DMS79 (cell line): ENCODE measurements at places on chromosomes 6 and 20.

DNA sequence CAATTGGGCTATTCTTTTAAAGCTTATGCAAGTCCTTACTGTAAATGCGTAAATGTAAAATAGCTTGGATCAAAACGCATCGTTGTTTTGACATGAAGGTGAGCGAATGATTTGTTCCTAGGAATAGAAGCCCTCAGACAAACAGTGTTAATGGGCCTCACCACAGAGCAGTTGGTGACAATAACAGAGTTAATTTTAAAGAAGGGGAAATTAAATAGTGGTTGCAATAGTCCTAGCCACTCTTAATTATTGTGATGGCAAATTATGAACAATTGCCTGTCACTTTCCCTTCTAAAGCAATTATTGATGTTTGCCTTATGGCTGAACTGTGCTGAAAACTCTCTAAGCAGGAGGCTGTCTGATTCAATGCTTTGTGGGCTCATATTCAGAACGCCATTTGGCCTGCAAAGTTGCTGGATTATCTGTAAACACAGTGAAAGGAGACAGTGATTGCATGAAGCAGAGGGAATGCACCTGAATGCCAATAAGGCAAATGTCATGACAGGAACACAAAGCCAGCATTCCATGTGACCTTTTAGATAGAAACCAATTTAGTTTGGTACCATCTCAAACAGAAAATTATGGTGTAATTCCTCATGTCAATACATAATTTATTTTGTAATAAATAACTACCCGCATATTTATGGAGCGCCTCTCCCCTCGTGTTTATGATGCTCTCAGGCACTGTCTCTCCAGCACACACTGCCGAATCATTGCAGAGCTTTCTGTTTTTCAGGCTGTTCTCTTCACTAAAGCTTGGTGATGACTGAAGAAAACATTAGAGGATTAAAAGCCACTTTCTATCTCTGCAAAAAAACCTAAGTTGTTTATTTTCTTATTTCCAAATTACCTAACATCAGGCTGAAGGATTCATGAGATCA lies 387.5 kb downstream of the HACE1 start:
- peak; percentile 45 for DNase-seq

DNA sequence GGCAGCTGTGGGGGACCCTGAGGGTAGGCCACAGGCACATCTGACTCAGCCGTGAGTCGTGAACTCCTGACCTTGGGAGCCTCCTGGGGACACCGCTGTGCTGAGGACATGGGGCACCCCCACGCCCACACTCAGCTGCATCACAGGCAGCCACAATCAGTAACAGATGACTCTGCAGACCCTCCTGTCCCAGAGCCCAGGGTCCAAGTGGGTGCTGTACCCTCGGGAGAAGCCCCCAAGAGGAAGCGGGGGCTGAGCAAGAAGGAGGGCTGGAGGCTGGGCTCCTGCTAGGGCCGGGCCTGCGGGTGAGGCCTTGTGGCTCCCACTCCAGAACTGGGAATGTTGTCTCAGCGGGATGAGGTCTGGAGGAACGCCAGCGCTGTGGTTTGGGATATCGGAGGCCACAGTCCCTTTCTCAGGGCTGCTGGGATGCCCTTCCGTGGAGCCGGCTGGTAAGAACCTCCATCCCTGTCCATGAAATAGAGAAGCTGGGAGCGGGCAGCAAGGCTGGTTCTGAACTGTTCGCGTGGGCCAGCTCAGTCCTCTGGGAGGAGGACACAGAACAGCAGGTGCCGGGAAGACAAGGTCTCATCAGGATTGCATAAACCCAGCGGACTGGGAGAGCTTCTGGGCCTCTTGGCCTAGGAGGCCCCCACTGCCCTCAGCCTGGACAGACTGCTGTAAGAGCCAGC lies 3.1 kb upstream of the LAMA5 start:
- no peak for DNase-seq

DNA sequence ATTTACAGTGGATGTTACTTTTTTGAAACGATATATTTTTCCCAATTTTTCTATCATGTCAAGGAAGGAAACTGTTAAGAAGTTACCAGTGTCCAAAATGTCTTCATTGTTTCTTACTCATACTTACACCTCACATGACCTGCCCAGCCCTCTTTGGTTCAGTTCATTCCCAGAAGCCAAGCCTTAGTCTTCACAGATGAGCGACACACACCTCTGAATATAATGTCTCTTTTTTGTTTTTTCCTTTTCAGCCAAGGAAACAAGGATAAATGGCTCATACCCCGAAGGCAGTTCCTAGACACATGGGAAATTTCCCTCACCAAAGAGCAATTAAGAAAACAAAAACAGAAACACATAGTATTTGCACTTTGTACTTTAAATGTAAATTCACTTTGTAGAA lies 225.2 kb downstream of the SMOC2 start:
- DNase-seq, result no peak

DNA sequence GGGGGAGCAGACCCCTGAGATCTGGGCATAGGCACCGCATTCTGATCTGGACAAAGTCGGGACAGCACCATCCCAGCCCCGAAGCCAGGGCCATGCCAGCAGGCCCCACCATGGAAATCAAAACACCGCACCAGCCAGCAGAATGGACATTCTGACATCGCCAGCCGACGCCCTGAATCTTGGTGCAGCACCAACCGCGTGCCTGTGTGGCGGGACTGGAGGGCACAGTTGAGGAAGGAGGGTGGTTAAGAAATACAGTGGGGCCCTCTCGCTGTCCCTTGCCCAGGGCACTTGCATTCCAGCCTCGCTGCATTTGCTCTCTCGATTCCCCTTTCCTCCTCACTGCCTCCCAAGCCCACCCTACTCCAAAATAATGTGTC lies 2.0 kb downstream of the NNAT start:
- no peak for DNase-seq

DNA sequence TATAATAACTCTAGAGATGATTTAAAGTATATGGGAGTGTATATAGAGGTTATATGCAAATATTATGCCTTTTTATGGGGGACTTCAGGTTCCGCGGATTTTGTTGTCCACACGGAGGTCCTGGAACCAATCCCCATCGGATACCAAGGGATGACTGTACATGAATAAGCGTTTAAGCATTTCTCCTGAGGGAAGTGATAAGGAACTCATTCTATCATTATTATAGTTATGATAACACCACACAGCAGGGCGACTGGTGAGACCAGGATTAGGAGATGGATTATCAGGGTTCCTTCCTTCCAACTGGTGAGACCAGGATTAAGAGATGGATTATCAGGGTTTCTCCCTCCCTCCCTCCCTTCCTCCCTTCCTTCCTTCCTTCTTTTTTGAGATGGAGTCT lies 6.6 kb downstream of the ECI2 start:
- no peak for DNase-seq

- DNase-seq, result no peak
These were observed 122.6 kb downstream of the LRRC1 start for GRCh38 chr6:53917464-53917842.

GRCh38 chr6:20092071-20092566 lies 120.2 kb downstream of the MBOAT1 start:
- DNase-seq, result peak; percentile 45

- peak; percentile 51 for DNase-seq
These were observed 615 bp upstream of the UBE2J1 start for GRCh38 chr6:89353118-89353556.

DNA sequence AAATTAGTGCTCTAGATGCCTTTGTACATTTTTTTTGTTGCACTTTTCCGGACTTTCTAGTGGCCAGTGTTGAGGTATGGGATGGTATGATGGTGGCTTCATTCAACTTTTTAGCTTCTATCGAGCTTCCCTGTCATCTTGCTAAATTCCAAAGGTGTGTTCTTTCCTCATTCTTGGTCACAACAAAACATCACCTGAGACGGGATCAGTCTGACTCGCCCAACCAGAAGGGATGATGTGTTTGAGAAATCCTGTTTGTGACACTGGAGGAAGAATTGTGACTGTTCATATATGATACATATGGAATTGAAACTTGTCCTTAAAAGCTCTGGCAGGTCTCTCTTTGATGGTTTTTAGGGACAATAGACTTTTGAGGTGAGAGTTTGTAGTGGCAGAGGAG lies 33.8 kb downstream of the KCNS1 start:
- no peak for DNase-seq

GRCh38 chr6:24205020-24205492 lies 79.0 kb downstream of the NRSN1 start:
- DNase-seq, result peak; percentile 43

GRCh38 chr6:113380591-113380990 lies 476.6 kb upstream of the MARCKS start:
- no peak for DNase-seq

DNA sequence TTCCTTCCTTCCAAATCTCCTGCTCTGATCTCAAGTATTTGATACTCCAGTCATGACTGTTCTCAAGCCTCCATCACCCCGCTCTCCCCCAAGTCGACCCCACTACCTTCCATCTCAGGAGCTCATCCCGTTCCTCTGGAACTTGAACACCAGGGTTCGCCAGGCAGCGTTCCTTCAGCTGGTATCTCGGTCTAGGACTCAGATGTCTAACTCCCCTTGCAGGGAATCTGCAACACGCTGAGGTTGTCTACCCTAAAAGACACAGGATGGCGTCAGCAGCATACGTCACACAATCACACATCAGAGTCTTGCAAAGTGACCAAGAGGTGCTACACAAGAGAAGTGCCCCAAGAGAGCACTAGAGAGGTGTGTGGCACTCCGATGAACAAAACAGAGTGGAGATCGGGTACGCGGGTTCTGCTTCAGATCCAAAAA lies 706 bp downstream of the ZNF184 start:
- DNase-seq, result peak; percentile 64

DNA sequence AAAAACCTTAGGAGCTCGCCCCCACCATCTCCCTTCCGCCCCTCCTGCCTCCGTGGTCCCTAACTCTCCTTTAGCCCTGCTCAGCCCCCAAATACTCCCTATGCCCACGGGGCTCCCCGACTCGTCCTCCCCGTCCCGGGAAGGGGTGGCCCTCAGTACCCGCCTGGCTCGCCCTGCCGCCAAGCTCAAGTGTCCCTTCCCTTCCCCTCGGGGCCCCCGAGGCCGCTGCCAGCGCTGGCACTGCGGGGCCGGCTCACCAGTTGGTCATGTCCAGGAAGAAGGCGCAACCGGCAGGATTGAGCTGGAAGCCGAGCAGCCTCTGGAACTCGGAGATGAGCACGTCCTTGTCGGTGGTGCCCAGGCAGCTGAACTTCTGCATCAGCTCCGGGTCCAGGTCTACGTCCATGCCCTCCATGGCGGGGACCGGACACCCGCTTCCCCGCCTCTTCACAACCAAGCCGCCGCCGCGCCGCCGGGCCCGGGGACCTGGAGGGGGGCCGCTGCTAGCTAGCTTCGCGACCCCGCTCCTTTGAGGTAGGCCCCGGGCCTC lies 303 bp downstream of the ILRUN start:
- no peak for DNase-seq

GRCh38 chr6:111794300-111794699 lies 79.0 kb downstream of the FYN start:
- DNase-seq, result no peak

DNA sequence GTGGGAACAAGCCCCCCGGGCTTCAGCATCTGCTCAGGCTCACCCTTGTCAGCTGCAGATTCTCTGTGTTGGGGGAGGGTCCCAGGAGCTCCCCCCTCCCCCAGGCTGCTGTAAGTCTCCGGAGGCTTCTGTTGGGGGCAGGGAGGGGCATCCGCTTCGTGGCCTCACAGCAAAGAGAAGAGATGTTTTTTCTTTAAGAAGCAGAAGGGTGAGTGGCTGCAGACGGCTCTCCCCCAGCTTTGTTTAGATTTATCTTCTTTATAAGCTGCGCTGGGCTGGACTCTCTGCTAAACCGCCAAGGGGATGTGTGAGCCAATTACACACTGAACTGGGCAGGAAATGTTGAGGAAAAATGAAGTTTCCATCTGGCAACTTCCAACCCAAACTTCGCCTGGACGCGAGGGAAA lies 48.7 kb upstream of the GATA5 start:
- DNase-seq, result no peak

GRCh38 chr6:14957355-14958059 lies 288.4 kb upstream of the JARID2 start:
- DNase-seq, result no peak

GRCh38 chr20:5652626-5653553 lies 97.3 kb upstream of the SHLD1 start:
- DNase-seq, result no peak

DNA sequence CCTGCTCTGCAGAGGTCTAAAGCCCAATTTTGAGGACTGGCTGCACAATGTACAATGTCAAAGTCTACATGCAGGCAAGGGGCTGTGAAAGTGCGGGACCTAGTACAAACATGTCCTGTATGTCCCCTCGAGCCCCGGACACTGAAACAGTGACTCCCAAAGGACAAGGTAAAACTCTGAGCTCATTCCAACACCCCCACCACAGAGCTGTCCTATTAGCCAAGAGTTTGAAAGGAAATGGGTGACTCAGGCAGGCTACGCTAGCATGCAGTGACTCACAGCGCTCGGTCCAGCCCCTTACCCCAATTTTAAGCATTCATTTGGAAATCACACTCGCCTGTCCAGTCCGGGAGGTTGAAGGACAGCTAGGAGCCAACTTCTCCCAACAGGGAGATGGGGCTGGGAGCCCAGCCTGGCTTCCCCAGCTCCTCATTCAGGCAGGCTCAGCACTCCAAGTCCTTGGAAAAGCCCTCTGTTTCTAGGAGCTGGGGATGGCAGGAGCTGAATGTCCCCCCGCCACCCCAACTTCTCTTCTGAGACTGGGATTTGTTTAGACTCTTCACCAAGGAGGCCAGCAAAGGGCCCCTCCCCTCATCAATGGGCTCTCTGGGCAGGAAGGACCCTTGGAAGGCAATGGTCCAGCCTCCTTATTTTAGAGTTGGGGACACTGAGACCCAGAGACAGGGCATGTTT lies 3.9 kb downstream of the SDC4 start:
- no peak for DNase-seq

DNA sequence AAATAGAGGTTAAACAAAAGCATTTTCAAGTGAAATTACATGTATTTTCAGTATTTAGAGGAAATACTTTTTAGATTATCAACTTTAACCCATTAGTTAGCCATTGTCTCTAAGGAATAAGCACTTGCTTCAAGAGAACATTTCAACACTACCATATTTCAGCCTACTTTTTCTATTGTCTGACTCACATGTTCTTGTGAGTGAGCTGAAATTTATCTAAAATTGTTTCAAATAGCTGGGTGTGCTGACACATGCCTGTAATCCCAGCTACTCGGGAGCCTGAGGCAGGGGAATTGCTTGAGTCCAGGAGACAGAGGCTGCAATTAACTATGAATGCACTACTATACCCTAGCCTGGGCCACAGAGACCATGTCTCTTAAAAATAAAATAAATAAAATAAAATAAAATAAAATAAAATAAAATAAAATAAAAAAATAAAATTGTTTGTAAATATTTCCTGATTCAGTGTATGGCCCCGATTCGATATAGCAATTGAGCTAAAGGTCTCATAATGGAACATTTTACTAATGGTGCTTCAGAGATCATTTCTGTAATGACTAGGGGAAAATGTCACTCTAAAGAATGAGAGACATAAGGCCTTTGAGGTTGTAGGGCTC lies 324.6 kb upstream of the PLCB4 start:
- DNase-seq, result no peak

GRCh38 chr6:484086-484745 lies 92.7 kb downstream of the IRF4 start:
- peak; percentile 86 for DNase-seq

- no peak for DNase-seq
These were observed 112.5 kb downstream of the IPCEF1 start for GRCh38 chr6:154243793-154244750.
